ENCODE measurements at places on chromosomes 16 and 17.

GRCh38 chr17:57276621-57277020 is 20.3 kb downstream of the MSI2 start:
- no peak for DNase-seq

DNA sequence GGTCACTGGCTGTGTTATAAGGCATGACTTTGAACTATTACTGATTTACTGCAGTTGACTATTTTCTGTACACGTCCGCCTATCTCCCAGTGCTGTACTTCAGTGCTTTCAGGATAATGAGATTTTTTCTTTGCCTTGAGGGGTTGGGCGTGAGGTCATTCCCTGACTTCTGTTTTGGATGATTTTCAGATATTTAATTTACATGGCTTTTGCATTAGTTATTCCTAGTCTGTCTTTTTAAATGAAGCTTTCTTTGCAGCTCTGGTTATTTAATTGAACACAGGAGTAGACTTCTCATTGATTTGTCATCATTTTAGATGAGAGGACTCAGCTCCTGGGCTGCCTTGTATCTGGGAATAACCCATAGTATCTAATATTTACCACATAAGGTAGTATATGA is 23.7 kb downstream of the WIPF2 start:
- no peak for DNase-seq

DNA sequence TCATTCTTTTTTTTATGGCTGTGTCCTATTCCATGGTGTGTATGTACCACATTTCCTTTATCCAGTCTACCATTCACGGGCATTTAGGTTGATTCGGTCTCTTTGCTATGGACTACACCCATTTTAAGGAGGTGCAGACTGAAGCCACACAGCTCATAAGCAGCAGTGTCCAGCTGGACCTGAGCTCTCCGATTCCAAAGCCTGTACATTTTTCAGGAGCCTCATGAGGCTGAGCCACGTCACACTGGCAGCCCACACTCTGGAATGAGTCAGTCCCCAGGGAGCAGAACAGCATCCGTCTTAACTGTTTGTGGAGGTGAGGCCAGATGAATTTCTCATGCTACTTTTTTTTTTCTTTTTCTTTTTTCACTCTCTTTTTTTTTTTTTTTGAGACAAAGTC is 116.1 kb downstream of the C16orf95 start:
- DNase-seq = peak; percentile 80

GRCh38 chr16:81485824-81486539 is 41.4 kb downstream of the CMIP start:
- DNase-seq = no peak
